ENCODE measurements at places on chromosomes 7 and 10.

GRCh38 chr7:80826520-80827238 lies 92.2 kb downstream of the SEMA3C start:
- DNase-seq = no peak

DNA sequence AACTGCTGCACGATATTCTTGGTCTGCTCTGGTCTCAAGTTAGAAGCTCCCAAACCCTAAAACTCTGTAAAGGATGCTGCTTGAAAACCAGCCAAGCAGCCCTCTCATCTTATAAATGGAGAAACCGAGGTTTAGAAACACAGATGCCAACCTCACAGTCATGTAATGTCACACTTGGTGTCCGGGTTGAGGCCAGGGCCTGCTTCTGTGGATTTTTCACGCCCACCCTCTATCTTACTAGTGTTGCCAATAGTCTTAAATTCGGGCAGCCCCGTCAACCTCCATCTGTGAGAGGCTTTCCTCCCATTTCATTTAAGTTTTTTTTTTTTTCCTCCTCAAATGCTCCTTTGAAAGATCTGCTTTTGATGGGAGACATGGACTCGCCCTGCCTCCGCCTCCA lies 28.9 kb downstream of the PLPP4 start:
- DNase-seq = no peak

- DNase-seq = no peak
Observed at GRCh38 chr7:1668396-1669063, 1.5 kb upstream of the ELFN1 start.

DNA sequence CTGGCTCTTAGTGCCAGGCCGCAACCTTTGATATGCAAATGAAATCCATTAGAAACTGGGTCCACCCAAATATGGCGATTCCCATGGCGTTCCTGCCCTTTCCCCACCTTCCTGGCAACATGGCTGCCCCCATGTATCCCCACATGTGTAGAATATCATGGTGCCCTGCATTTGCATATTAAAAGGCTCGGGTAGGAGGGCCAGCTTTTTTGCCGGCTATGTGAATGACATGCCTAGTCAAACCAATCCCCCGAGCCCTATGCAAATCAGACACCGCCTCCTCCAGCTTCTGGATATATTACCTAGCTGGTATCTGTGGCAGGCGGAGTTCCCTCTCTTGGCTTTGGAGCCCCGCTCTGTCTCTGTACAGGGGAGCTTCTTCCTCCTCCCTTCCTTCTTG lies 18.3 kb downstream of the MMS19 start:
- no peak for DNase-seq

GRCh38 chr10:99531026-99531695 lies 1.6 kb upstream of the NKX2-3 start:
- no peak for DNase-seq
